ENCODE measurements at places on chromosomes 2 and 18. TPM values are rescaled to one million over a fixed set of nuclear protein-coding genes. Genes with fewer than 3 reads are reported as not detected.
A peak's percentile ranks its signal among the peaks of the same experiment; 100 is the strongest.

- no peak overlapping the region for H3K4me3 ChIP-seq
- H3K27me3 ChIP-seq, result peaks cover 5% of the 10 kb centered on the region
- H3K27ac ChIP-seq, result no peak overlapping the region
These were observed 123.9 kb downstream of the ZFP36L2 start for GRCh38 chr2:43102366-43103092.

The CPS1 gene
- total RNA-seq, result 0.88 TPM

The COL6A3 gene
- total RNA-seq, result 27.6 TPM

The PSD4 gene
- total RNA-seq, result 278 TPM

DNA sequence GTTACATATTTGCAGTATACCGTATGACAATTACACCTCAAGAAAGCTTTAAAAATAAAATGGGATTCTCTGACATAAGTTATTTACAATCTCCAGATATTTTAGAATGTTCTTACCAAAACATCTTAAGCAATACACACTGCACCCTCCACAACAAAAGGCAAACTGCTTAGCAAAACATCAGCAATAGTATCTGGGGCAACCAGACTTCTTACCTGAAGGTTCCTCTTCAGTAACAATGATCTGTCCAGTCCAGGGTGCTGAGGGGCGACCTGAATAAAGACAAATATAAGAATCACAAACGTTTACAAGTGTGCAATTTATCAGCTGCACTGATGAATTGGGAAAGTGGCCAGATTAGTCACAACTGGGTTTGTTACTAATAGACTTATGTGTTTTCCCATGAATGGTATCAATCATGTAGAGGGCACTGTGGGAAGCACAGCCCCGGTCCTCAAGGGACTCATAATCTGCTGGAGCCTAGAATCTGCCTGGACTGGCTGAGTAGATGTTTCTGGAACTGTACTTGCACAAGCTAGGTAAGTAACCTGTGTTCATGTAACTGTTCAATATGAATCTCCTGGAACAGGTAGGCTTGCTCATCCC is 70.7 kb downstream of the MYOM1 start:
- H3K4me1 ChIP-seq, result peaks cover 6% of the 10 kb centered on the region
- no peak overlapping the region for H3K27ac ChIP-seq
- peak; percentile 51 for DNase-seq
- no peaks in the 10 kb centered on the region for H3K36me3 ChIP-seq

The DNAJC5G gene
- total RNA-seq, result not detected

GRCh38 chr2:165408186-165408585 is 61.3 kb upstream of the CSRNP3 start:
- peaks cover 15% of the 10 kb centered on the region for H3K27me3 ChIP-seq
- no peaks in the 10 kb centered on the region for H3K4me1 ChIP-seq
- H3K36me3 ChIP-seq, result no peaks in the 10 kb centered on the region

The SLC19A3 gene
- total RNA-seq, result not detected

The LINC00305 gene
- total RNA-seq, result not detected

The PROC gene
- 0.12 TPM for total RNA-seq

DNA sequence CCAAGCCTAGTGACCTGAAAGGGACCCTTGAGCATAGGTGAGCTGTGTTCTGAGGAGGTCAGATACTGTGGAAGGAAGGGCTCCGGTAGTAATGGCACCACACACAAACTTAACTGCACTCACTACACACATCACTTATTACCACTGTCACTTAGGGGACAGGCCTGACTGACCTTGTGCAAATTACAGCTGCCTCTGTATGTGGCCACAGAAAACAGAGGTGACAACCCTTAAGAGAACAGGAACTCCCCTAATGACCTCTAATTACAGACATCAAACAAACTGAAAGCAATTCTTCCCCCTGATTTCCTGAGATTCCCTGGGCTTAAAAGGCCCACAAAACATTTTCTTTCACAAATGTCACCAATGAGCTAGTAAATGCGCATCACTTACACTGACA is 360.6 kb downstream of the RND3 start:
- H3K36me3 ChIP-seq, result no peaks in the 10 kb centered on the region

The GPR39 gene
- not detected for total RNA-seq

The RNMT gene
- total RNA-seq, result 65.9 TPM

The GNAL gene
- total RNA-seq, result 0.40 TPM

DNA sequence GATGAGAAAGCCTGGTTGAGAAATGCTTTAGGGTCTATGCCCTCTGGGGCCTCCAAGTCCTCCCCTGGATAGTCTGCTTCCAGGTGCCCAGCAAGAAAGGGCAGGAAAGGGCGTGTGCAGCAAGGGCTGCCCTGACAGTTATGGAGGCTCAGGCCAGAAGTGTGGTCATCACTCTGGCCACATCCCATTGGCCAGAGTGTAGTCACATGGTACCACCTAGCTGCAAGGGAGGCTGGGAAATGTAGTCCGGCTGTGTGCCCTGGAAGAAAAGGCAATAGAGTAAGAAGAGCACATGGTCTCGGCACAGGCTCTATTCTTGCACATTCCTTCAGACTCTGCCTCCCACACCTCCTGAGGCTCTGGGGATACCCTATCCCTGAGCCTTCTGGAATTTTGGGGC is 35.7 kb downstream of the ODC1 start:
- DNase-seq, result peak; percentile 82
- no peak overlapping the region for H3K4me3 ChIP-seq
- H3K4me1 ChIP-seq, result peaks cover 30% of the 10 kb centered on the region
- H3K27me3 ChIP-seq, result no peaks in the 10 kb centered on the region
- H3K27ac ChIP-seq, result no peak overlapping the region

- no peaks in the 10 kb centered on the region for H3K4me1 ChIP-seq
- no peak overlapping the region for H3K27ac ChIP-seq
- no peaks in the 10 kb centered on the region for H3K36me3 ChIP-seq
These were observed 3.4 kb upstream of the PAX8 start for GRCh38 chr2:113281910-113282746.

- DNase-seq, result no peak
- H3K27me3 ChIP-seq, result peaks cover 7% of the 10 kb centered on the region
- peaks cover 2% of the 10 kb centered on the region for H3K36me3 ChIP-seq
- no peak overlapping the region for H3K4me3 ChIP-seq
- no peak overlapping the region for H3K27ac ChIP-seq
These were observed 1.7 kb upstream of the RTTN start for GRCh38 chr18:70207181-70207580.

DNA sequence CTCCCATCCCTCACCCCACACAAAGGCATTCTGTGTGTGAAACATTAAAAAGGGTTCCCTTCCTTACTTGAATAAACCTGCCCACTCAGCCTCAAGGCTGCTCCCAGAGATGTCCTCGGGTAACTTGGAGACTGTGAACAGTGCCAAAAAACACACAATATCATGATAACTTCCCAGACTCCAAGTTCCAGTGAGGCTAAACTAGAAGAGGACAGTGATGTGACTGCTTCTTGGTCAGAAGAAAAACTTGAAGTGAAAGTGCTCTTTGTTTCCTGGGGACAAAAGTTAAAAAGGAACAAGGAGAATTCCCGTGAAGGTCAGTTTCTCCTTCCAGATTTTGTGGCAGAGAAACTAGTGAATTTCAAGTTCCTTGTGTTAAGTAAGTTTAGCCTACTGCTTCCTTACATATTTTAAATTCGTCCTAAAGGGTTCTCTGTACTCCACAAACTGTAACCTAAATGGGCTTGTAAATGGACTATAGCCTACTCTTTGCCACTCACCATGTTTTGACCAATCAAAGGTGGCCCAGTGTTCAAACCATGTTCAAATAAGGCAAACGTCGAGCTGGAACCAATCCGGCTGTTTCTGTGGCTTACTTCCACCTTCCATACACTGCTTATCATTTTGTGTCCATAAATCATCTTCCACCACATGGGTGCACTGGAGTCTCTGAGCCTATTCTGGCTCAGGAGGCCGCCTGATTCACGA is 20.4 kb downstream of the TPRKB start:
- no peak overlapping the region for H3K4me3 ChIP-seq
- H3K4me1 ChIP-seq, result no peaks in the 10 kb centered on the region
- no peak overlapping the region for H3K27ac ChIP-seq
- DNase-seq, result no peak

DNA sequence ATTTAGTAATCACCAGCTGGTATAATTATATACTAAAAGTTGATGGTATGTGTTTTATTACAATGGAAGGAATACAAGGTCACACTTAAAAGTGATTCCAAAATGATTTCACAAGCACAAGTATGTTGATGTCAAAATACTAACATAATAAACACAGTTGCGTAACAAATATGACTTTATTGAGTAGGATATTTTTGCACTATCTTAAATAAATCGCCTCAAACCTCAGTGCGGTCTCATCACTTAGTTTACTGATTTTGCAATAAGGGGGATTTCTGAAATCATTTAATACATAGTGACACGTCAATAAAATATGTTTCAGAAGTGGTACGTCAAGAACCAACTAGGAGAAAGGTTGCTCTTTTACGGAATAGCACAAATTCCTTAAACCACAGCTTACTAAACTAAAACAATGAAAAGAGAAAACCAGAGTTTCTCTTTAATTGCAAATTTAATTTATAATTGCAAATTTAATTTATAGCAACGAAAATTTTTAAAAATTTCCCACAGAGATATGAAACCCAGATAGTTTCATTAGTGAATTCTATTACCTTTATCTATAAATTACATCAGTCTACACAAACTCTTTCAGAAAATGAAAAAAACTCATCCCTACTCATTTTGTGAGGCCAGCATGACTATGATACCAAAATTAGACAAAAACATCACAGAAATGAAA is 304.0 kb upstream of the REG3G start:
- no peak overlapping the region for H3K27ac ChIP-seq
- no peak overlapping the region for H3K4me3 ChIP-seq
- H3K27me3 ChIP-seq, result no peaks in the 10 kb centered on the region
- no peaks in the 10 kb centered on the region for H3K36me3 ChIP-seq

DNA sequence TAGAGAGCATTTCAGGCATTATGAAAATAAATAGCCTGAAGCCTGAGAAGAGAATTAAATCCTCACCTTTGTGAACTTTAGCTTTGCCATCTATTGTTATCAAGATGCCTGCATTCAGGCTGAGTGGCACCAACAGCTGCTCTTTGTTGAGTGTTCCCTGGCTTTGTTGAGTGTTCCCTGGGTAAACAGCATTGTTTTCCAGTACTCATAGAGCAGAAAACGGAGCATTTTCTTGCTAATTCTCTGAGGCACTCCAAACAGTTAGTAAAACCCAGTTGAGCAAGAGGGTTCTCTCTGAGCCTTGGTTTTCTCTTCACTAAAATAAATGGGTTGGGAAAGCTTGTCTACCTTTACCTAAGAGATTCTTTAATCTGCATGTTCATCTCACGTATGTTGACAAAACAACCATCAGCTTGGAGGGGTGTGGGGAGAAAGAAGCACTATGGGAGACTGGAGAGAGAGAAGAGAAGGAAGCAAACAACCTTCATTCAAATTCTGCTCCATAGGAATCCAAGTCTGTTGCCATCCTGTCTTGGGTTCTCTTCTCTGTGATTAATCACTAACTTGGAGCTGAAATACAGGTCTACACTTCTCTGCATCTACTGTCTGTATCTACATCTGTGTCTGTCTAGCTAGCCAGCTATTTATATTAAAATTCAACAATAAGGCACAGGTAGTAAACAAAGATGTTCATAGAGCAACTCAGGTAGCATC is 567.0 kb upstream of the SOX11 start:
- DNase-seq, result no peak
- H3K36me3 ChIP-seq, result no peaks in the 10 kb centered on the region
- H3K4me1 ChIP-seq, result no peaks in the 10 kb centered on the region
- H3K27me3 ChIP-seq, result no peaks in the 10 kb centered on the region
- H3K4me3 ChIP-seq, result no peak overlapping the region
- H3K27ac ChIP-seq, result no peak overlapping the region

The IMPACT gene
- 13.6 TPM for total RNA-seq

The CPSF3 gene
- total RNA-seq, result 81.4 TPM

The ELP2 gene
- total RNA-seq, result 111 TPM

- no peaks in the 10 kb centered on the region for H3K27me3 ChIP-seq
- no peak overlapping the region for H3K4me3 ChIP-seq
- no peak for DNase-seq
These were observed 78.4 kb upstream of the UBXN4 start for GRCh38 chr2:135663148-135663700.

The GREB1 gene
- total RNA-seq, result 0.05 TPM

The ANKRD23 gene
- 8.4 TPM for total RNA-seq

The SLC30A3 gene
- 1.4 TPM for total RNA-seq

DNA sequence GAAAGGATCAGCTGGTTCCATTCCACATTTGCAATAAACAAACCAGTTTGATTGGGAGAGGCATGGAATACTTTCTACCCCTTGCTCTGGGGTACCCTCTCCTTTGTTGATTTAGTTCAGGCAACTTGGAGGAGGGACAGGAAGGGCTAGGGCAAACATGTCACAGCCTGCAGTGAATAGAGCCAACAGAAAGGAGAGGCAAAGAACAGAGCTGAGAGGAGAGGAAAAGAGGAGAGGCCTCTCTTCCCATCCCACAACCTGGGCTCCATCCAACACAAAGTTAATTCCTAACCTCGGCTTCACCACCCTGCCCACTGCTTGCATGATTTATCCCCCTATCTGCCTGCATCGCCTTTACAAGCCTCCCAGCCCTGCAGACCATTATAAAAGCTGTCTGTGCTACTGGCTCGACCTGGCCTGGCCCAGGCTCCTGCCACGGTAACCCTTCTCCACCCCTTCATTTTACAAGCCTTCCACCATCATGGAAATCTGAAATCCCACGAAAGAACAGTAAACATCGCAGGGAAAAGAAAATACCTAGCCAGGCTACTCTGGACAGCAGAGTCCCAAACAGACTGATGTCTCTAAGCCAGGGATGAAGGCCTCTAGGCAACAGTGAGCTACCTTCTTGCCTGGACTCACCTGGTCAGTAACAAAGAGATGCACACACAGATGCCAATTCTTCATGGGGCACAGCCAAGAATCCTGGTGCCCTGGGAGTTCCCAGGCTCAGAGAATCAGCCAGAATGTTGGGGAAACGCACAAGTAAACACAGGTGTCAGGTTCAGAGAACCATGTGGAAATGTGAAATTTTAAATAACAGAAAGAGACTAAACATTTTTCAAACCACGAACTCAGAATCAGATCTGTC is 43.6 kb downstream of the NHEJ1 start:
- no peak overlapping the region for H3K4me3 ChIP-seq
- no peaks in the 10 kb centered on the region for H3K27me3 ChIP-seq
- H3K36me3 ChIP-seq, result no peaks in the 10 kb centered on the region

DNA sequence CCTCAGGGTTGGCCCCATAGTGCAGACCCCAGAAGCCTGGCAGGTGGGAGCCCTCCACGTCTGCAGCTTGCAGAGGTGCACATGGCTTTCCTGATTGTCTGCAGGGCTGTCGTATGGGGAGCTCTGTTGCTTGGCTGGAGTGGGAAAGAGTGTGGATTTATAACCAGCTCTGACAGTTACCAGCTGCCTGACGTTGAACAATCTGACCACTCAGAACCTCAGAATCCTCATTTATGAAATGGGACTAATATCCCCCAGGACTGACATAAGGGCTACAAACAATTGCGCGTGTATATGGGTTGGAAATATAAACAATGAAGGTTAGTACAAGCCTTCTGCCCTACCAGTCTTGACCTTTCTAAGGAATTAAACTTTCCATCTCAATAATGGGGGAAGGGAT is 13.9 kb upstream of the PXDN start:
- no peak overlapping the region for H3K4me3 ChIP-seq
- no peak for DNase-seq
- no peaks in the 10 kb centered on the region for H3K36me3 ChIP-seq
- no peak overlapping the region for H3K27ac ChIP-seq
- no peaks in the 10 kb centered on the region for H3K4me1 ChIP-seq

GRCh38 chr2:70532244-70532935 is 21.2 kb downstream of the TGFA start:
- H3K27ac ChIP-seq, result no peak overlapping the region
- H3K27me3 ChIP-seq, result peaks cover 5% of the 10 kb centered on the region
- no peak overlapping the region for H3K4me3 ChIP-seq
- no peak for DNase-seq
- peaks cover 3% of the 10 kb centered on the region for H3K4me1 ChIP-seq

- H3K4me1 ChIP-seq, result no peaks in the 10 kb centered on the region
- H3K27me3 ChIP-seq, result peaks cover 5% of the 10 kb centered on the region
- no peak overlapping the region for H3K4me3 ChIP-seq
- H3K27ac ChIP-seq, result no peak overlapping the region
- no peaks in the 10 kb centered on the region for H3K36me3 ChIP-seq
- DNase-seq, result no peak
These were observed 68.3 kb downstream of the TMEFF2 start for GRCh38 chr2:192126426-192126825.

Data from activated CD4-positive, alpha-beta T cell treated with anti-CD3 and anti-CD28 coated beads, Interleukin-2, amount 10 ng/mL, durations not matched to agents 24 days and 14 days (primary cell).